ENCODE measurements at places on chromosomes 13 and 19. TPM values are rescaled to one million over a fixed set of nuclear protein-coding genes. Genes with fewer than 3 reads are reported as not detected.

- DNase-seq = no peak
These were observed 75.4 kb upstream of the TNFSF11 start for GRCh38 chr13:42498521-42498920.

GRCh38 chr13:99661791-99662190 lies 160.5 kb downstream of the TM9SF2 start:
- no peak for DNase-seq

DNA sequence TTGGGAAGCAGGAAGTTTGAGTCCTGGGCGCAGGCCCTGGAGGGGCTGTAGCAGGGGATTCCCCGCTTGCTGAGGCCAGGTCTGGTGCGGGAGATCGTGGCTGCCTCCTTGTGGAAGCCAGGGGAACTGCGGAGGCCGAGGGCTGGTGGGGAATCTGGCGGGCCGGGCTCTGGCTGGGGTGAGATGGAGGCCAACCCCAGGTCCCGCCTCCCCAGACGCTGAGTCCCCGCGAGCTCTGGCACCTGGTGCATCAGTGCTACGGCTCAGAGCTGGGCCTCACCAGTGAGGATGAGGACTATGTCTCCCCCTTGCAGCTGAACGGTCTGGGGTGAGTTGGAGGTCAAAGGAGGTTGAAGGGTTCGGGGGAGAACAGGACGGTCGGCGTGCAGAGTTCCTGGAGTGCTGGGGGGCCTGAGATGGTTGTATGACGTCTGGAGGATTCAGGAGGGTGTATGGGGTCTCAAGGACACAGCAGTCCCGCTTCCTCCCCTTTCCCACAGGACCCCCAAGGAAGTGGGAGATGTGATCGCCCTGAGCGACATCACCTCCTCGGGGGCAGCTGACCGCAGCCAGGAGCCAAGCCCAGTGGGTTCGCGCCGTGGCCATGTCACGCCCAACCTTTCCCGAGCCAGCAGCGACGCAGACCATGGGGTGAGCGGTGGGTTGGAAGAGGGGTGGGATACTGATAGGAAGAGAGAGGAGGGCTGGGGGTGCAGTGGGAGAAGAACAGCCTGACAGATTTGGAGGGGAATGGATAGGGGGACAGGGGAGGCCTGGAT lies 13.1 kb downstream of the GRAMD1A start:
- peak; percentile 81 for DNase-seq

- DNase-seq = peak; percentile 35
These were observed 636 bp upstream of the FOXO1 start for GRCh38 chr13:40666933-40667621.

DNA sequence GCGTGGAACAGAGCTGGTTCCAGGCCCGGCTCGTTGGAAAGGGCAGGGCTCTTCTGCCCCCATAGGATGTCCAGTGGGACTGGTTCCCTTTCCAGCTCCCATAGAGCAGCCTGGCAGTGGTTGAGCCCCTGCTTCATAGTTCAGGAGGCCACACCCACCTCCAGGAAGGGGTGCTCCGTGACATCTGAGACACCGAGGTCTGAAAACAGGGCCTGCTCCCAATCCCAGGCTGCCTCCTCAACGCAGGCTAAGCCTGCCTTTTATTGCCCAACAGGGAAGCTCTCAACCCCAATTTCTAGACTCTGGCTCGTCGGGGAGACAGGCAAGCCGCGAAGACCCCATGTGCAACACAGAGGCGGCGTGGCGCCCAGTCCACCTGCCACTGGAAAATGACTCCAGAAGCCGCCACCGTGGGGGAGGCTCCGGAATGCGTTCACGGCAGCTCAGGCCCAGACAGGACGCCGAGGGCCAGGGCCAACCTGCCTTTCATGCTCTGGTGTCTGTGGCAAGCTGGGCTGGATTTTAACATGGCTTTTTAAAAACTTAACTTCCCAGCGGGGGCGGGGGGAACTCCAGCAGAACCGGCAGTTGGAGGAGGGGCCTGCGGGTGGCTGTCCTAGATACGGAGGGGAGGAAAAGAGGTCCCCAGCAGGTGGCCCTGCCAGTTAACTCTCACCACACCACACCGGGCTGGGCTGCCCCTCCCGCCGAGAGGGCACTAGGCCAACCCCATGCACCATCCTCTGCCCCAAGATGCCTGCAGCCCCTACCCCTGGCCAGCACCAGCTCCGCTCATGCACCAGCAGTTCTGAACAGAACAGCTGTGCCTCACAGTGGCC lies 17.9 kb upstream of the TINCR start:
- peak; percentile 39 for DNase-seq

DNA sequence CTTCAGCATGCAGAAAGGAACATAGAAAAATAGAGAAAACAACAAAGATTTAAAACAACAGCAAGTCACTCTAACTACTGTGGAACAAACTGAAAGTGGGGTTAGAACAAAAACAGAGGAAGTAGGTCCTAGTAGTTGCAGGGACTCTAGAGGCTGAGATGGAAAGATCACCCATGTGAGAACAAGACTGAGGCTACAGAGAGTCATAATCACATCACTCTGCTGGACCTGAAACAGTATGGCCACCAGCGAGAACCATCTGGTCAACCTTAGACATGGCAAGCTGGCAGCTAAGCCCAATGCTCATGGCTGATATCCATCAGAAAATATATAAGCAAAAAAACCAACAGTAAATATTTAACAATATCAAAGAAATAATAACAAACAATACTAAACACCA lies 35.8 kb upstream of the ZNF724 start:
- DNase-seq = no peak

DNA sequence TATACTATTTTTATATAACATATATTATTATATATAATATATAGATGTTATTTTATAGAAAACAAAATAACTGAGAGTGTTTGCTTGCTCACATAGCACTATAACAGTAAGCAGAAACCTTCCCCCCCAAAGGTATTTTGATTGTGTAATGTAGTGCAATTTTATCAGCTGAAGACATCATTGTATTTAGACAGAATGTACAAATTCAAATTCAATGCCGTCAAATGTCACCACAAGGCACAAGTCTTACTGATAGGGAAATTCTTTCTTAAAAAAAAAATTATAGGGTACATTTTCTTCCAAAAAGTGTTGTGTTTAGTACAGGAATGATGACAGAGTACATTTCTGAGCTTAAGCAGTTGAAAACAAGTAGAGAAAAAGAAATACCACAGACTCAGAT lies 1147.1 kb upstream of the SPRY2 start:
- DNase-seq = no peak

DNA sequence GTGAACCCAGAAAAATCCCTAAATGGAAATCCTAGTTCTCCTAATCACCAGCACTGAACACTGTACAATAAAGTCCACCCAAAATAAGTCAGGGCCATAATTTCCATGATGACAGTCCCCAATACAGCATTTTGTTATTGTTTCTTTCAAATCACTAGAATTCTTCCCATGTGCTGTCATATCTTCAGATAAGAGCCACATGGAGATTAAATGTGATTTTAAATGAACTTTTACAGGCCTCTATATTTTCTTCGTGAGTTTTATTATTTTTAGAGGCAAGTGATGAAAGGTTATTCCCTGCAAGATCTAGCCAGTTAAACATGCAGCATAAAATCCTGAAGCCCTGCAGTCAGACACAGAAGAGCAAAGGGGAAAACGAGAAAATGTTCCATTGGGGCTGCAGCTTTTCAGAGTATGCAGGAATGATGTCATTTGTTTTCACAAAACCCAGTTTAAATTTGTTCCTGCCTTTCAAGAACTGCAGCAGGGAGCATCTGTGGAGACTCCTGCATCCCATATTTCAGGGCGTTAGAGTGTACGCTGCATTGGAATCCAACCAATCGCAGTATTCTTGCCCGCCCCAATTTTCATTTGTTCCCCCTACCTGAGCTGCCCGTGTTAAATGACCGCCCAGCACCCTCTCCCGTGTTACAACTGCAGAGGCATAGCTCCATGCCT lies 167.2 kb upstream of the KLF12 start:
- DNase-seq = no peak

- no peak for DNase-seq
These were observed 11.1 kb downstream of the PPP5C start for GRCh38 chr19:46357846-46358583.

- no peak for DNase-seq
These were observed 219.5 kb upstream of the TSHZ3 start for GRCh38 chr19:31568724-31569123.

Gene KCTD4
- polyA plus RNA-seq = 0.01 TPM

Gene TPM4
- 195 TPM for polyA plus RNA-seq

Gene NLRP5
- not detected for polyA plus RNA-seq

Gene CAB39L
- polyA plus RNA-seq = 7.1 TPM

All from heart right ventricle (tissue), 16 donors.